ENCODE measurements at places on chromosomes 16 and 17. TPM values are rescaled to one million over a fixed set of nuclear protein-coding genes. Genes with fewer than 3 reads are reported as not detected.
A peak's percentile ranks its signal among the peaks of the same experiment; 100 is the strongest.

Gene DHODH
- polyA plus RNA-seq = 9.7 TPM

GRCh38 chr16:55021595-55022475, 91.2 kb downstream of the IRX5 start:
- peak; percentile 23 for DNase-seq
- no peak overlapping the region for H3K4me3 ChIP-seq
- H3K4me1 ChIP-seq = no peaks in the 10 kb centered on the region

DNA sequence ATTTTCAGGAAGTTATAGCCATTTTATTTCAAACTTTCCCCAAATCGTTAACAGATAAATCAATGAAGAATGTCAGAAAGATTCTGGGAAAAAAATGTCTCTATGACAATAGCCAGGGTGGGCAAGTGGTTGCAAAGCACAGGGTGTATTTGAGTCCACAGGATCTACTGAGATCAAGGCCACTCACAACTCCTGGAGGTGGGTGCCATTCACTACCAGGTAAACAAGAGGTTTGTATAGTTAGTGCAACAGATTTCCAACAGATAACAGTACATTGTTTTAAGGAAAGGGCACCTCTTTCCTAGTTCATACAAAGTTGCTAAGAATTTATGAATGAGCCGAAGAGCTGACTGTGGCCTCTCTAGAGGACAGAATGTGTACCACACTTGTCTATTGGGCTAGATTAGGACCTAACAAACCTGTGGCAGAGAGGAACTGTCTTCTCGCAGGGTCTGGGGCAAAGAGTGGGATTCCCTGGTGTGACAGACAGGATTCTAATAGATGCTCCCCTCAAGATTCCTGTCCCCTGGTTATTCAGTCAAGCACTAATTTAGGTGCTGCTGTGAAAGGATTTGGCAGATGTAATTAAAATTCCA, 52.0 kb upstream of the ZNF629 start:
- DNase-seq = peak; percentile 89
- peaks cover 42% of the 10 kb centered on the region for H3K4me1 ChIP-seq
- peak overlapping the region; percentile 21 for H3K4me3 ChIP-seq
- H3K27me3 ChIP-seq = no peaks in the 10 kb centered on the region
- peak overlapping the region; percentile 36 for H3K27ac ChIP-seq
- no peaks in the 10 kb centered on the region for H3K36me3 ChIP-seq

GRCh38 chr16:56298948-56299596, 107.8 kb downstream of the GNAO1 start:
- no peaks in the 10 kb centered on the region for H3K4me1 ChIP-seq
- H3K4me3 ChIP-seq = no peak overlapping the region
- no peaks in the 10 kb centered on the region for H3K36me3 ChIP-seq
- H3K27ac ChIP-seq = no peak overlapping the region
- DNase-seq = no peak

- peaks cover 24% of the 10 kb centered on the region for H3K4me1 ChIP-seq
- H3K27me3 ChIP-seq = no peaks in the 10 kb centered on the region
- peaks cover 8% of the 10 kb centered on the region for H3K36me3 ChIP-seq
- no peak overlapping the region for H3K4me3 ChIP-seq
Observed at GRCh38 chr17:19676896-19677295, 28.3 kb downstream of the ALDH3A2 start.

Gene MYOCD
- polyA plus RNA-seq = not detected

DNA sequence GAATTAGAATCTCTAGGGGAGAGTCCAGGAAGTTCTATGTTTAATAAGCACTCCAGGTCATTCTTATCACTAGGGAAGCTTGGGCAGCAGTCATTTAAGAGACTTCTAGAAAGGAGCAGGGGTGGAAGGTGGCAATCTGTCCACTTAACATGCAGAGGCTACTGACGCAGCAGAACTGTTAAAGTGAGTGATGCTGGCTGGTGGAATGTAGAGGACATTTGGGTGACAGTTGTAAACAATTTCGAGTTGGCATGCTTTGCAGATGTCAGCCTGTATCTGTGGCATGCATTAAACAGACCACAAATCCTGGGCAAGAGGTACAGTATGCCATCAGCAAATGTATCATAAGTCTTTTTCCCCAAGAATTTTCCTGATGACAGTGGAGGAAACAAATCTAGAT, 40.5 kb upstream of the HS3ST3A1 start:
- DNase-seq = no peak
- no peaks in the 10 kb centered on the region for H3K4me1 ChIP-seq
- H3K36me3 ChIP-seq = no peaks in the 10 kb centered on the region

GRCh38 chr17:71273441-71273840, 847.4 kb upstream of the SOX9 start:
- no peak for DNase-seq
- no peak overlapping the region for H3K27ac ChIP-seq
- no peaks in the 10 kb centered on the region for H3K4me1 ChIP-seq
- no peaks in the 10 kb centered on the region for H3K36me3 ChIP-seq
- no peak overlapping the region for H3K4me3 ChIP-seq
- H3K27me3 ChIP-seq = no peaks in the 10 kb centered on the region

- DNase-seq = no peak
- no peak overlapping the region for H3K27ac ChIP-seq
- no peak overlapping the region for H3K4me3 ChIP-seq
- no peaks in the 10 kb centered on the region for H3K27me3 ChIP-seq
Observed at GRCh38 chr17:46056800-46057304, 57.8 kb downstream of the STH start.

DNA sequence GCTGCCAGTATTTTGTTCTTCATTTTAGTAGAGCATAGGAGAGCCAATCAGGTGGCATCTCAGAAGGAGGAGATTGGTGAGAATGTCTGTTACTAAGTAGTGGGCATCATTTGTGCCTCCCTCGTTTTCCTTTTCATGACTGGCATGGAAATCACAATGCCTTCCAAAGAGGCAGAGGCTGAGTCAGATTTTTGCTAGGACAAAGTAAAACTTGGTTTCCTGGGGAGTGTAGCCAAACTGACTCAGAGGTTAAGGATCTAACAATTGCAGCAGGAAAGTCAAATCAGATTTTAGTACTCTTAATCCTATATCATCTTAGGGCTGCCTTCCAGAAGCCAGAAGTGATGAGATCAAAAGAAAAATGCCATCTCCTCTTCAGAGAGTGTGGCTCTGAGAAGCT, 138.7 kb downstream of the ANKFN1 start:
- DNase-seq = no peak
- no peaks in the 10 kb centered on the region for H3K4me1 ChIP-seq
- H3K36me3 ChIP-seq = no peaks in the 10 kb centered on the region

Gene KCNH6
- polyA plus RNA-seq = 0.05 TPM

GRCh38 chr16:21117567-21117966, 33.1 kb downstream of the DNAH3 start:
- H3K4me3 ChIP-seq = no peak overlapping the region
- H3K4me1 ChIP-seq = peaks cover 11% of the 10 kb centered on the region
- no peaks in the 10 kb centered on the region for H3K36me3 ChIP-seq
- H3K27ac ChIP-seq = no peak overlapping the region

Gene ABCA10
- polyA plus RNA-seq = 0.12 TPM

DNA sequence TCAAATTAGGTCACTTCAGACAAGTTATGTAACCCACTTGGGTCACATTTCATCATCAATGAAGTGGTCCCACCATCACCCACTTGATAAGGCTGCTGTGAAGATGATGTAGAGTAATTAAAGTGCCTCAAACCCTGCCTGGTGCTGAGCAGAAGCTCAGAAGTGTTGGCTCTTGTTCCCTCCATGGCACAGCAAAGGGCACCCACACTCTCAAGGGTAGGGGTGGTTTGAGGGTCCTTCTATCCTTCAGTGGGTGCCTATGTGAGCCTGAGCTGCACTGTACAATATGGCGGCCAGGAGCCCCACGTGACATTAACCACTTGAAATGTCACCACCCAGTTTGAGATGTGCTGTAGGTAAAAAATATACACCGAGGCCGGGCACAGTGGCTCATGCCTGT, 71.5 kb downstream of the CYTH1 start:
- H3K4me3 ChIP-seq = no peak overlapping the region
- no peaks in the 10 kb centered on the region for H3K27me3 ChIP-seq
- peaks cover 20% of the 10 kb centered on the region for H3K36me3 ChIP-seq
- no peak for DNase-seq

DNA sequence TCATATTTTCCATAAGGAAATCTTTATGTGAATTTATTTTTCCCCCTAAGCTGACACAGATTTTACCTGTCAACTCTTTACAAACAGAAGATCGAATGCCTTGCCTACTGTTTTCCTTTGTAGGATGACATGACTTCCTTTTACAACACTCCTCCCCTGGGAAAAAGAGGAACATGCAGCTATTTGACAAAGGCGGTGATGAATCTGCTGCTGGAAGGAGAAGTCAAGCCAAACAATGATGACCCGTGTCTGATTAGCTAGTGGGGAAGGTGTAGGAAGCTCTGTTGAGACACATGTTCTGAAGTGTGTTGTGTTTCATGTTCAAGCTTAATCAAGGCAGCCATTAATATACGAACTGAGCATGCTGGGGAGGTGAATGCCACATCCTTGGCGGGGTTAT, 238.0 kb downstream of the PHKB start:
- H3K36me3 ChIP-seq = peaks cover 4% of the 10 kb centered on the region
- H3K4me3 ChIP-seq = no peak overlapping the region
- DNase-seq = no peak
- no peak overlapping the region for H3K27ac ChIP-seq

DNA sequence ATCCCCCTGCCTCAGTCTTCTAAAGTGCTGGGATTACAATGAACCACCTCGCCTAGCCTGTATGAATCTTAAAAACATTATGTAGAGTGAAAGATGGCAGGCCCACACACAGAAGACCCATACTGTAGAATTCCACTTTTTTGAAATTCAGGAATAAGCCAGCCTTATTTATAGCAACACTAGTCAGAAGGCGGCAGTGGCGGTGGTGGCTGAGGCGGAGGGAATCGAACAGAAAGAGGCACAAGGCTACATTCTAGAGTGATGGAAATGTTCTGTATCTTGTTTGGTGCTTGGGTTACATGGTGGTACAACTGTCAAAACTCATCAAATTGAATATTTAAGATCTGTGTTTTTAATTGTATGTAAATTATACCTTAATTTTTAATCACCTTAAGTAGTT, 11.3 kb downstream of the GFOD2 start:
- no peak overlapping the region for H3K4me3 ChIP-seq
- peaks cover 11% of the 10 kb centered on the region for H3K4me1 ChIP-seq
- peaks cover 2% of the 10 kb centered on the region for H3K36me3 ChIP-seq
- no peaks in the 10 kb centered on the region for H3K27me3 ChIP-seq

Gene C16orf96
- 0.03 TPM for polyA plus RNA-seq

GRCh38 chr16:2386990-2387389, 42.3 kb upstream of the CCNF start:
- no peak overlapping the region for H3K27ac ChIP-seq
- peak; percentile 28 for DNase-seq
- H3K4me1 ChIP-seq = peaks cover 11% of the 10 kb centered on the region
- no peak overlapping the region for H3K4me3 ChIP-seq
- H3K36me3 ChIP-seq = no peaks in the 10 kb centered on the region

GRCh38 chr16:4339455-4339854, 11.7 kb downstream of the PAM16 start:
- no peaks in the 10 kb centered on the region for H3K27me3 ChIP-seq
- H3K4me1 ChIP-seq = no peaks in the 10 kb centered on the region
- H3K4me3 ChIP-seq = no peak overlapping the region
- no peak for DNase-seq

- peaks cover 48% of the 10 kb centered on the region for H3K4me1 ChIP-seq
- no peak for DNase-seq
- no peak overlapping the region for H3K4me3 ChIP-seq
- no peaks in the 10 kb centered on the region for H3K36me3 ChIP-seq
- peaks cover 62% of the 10 kb centered on the region for H3K27me3 ChIP-seq
Observed at GRCh38 chr17:78369791-78370381, 8.6 kb upstream of the PGS1 start.

DNA sequence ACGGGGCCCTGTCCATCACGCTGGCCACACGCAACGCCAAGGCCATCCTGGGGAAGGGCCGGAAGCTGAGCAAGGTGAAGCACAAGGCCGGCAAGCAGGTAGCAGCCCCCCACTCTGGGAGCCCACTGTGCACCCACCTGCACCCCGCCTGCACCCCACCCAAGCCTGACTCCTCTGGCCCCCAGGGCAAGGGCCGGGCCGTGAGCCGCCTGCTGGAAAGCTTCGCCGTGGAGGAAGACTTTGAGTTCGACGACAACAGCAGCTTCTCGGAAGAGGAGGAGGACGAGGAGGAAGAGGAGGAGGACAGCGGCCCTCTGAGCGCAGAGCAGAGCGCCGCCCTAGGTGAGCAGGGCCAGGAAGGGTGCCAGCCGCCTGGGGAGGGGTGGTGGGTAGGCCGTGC, 54.0 kb downstream of the ACTG1 start:
- no peaks in the 10 kb centered on the region for H3K27me3 ChIP-seq
- no peaks in the 10 kb centered on the region for H3K36me3 ChIP-seq
- H3K4me3 ChIP-seq = no peak overlapping the region
- peaks cover 11% of the 10 kb centered on the region for H3K4me1 ChIP-seq
- no peak overlapping the region for H3K27ac ChIP-seq

Gene MT1A
- 4.8 TPM for polyA plus RNA-seq

DNA sequence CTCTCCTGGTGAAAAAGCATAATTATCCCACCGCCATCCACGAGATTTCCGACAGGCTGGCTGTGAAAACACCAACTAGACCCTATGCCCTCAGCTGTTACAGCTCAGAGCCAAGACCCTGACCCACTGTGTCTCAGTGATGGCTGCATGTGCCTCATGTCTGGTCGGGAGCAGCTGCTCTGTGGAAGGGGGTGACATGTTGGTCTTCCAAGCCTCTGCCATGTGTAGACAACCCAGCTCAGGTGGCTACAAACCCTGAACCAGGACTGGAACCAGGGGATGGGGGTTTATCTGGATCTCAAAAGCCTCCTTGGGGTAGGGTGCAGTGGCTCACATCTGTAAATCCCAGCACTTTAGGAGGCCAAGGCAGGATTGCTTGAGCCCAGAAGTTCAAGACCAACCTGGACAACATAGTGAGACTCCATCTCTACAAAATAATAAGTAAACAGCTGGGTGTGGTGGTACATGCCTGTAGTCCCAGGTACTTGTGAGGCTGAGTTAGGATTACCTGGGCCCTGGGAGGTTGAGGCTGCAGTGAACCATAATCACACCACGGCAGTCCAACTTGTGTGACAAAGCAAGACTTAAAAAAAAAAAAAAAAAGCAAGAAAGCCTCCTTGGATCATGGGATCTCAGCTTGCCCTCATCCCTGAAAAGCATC, 220.3 kb downstream of the CPPED1 start:
- H3K36me3 ChIP-seq = no peaks in the 10 kb centered on the region
- no peak overlapping the region for H3K27ac ChIP-seq
- DNase-seq = no peak
- no peaks in the 10 kb centered on the region for H3K27me3 ChIP-seq
- peaks cover 35% of the 10 kb centered on the region for H3K4me1 ChIP-seq
